CD4-positive, alpha-beta T cell treated with Interleukin-10 for 1 hour (primary cell): ENCODE measurements at places on chromosomes 2 and 18.
A peak's percentile ranks its signal among the peaks of the same experiment; 100 is the strongest.

DNA sequence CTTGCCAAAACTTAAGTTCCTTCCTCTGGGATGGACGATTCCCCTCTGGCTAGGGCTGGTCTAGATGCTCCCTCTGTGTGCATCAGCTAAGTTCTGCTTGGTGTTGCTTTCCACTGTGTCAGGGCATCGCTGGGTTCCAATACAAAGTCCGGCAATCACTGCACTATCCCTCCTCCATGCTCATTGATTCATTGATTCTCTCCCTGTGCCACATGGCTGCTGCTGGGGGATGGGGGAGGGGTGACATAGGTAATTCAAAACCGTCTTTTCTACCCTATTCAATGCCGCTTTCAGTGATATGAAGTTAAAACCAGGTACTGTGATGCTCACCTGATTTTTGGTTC is 22.8 kb downstream of the IL1RN start:
- DNase-seq: no peak

- no peak for DNase-seq
These were observed 5.7 kb downstream of the MAL start for GRCh38 chr2:95031076-95031725.

- DNase-seq: no peak
These were observed 53.5 kb upstream of the NDUFV2 start for GRCh38 chr18:9048808-9049494.

DNA sequence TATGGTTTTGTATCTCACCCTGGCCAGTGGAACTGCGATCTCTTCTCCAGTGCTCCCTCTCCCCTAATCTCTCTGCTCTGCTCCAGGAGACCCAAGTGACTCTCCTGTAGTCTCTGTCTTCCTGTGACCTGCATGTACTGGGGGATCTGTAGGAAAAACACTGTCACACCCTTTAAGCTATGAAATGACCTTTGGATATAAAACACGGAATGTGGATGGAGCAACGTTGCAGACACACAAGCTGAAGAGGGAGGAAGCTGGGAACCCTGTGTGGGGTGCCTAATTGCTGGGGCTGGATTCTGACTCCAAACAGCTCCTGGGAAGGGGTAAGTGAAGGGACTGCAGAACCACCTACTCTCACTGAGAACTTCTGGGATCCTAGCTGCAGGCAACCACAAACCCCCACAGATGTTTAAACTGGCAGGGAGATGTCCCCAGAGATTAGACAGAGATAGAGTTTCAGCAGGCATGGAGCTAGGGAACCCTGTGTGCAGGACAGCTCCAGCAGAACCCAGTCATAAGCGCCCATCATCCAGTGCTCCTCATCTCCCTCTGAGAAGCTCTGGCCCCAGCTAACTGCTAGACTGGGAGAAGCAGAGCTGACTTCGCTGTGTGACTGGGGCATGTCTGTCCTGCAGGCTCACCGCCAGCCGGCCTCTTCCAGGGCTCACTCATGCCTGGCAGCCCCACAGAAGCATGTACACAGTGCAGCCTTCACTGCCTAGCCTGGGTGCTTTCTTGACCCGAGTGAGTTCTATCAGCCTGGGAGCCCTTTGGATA is 482.7 kb upstream of the SETBP1 start:
- DNase-seq: no peak

GRCh38 chr2:216084547-216084946 is 2.8 kb downstream of the TMEM169 start:
- DNase-seq: peak; percentile 36

DNA sequence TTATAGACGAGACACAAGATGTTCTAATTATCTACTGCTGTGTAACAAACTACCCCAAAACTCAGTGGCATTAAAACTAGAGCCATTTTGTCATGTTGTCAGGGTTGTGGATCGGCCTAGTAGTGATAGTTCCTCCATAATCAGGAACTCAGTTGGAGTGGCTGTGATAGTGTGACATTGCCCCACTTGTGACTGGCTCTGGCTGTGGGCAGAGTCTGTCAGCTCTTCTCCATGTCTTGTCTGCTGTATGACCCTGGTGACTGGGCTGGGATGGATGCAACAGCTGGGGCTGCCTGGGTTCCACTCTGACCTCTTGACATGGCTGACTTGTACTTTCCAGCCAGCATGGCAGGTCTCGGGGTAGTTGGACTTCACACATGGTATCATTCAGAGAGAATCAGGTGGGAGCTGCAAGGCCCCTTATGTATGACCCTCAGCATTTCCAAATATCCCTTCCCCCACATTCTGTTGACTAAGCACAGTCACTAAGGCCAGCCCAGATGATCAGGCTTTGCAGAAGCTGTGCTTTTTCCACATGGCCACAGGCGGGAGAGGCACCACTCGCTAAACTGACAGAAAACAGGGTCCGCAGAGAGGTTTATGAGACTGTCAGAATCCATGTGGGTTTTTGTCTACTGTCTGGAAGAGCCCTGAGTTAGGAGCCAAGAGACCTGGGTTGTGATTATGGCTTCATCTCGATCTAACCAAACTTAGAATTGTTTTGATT is 50.3 kb downstream of the SETBP1 start:
- DNase-seq: no peak

- DNase-seq: no peak
These were observed 134.9 kb upstream of the NDUFV2 start for GRCh38 chr18:8967573-8967972.

DNA sequence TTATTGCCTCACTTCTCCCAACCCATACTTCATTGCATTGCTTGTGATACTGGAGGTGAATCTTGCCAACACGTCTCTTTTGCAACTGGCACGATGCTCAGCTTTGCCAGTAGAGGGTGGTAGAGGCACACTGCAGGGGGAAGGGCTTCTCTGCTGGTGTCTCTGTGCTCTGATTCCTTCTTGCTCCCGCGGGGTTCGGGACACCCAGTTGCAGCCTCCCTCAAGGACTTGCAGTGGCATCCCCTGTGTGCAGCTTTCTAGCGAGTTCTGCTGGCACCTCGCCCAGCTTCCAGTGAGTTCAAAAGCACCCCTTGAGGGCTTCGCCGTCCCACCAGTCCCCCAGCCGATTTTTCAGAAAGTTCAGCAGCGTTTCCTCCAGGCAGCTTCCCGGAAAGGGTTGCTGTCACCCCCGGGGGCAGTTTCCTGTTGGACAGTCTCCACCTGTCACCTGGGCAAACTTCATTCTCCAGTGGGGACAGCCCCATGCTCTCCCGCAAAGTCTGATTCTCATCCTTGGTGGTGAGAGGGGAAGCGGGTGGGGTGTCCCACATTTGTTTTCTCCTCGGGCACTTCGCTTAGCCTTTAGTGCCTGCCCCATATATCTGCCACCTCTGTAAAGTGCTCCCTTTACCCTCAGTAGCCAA is 35.4 kb upstream of the EN1 start:
- peak; percentile 70 for DNase-seq

DNA sequence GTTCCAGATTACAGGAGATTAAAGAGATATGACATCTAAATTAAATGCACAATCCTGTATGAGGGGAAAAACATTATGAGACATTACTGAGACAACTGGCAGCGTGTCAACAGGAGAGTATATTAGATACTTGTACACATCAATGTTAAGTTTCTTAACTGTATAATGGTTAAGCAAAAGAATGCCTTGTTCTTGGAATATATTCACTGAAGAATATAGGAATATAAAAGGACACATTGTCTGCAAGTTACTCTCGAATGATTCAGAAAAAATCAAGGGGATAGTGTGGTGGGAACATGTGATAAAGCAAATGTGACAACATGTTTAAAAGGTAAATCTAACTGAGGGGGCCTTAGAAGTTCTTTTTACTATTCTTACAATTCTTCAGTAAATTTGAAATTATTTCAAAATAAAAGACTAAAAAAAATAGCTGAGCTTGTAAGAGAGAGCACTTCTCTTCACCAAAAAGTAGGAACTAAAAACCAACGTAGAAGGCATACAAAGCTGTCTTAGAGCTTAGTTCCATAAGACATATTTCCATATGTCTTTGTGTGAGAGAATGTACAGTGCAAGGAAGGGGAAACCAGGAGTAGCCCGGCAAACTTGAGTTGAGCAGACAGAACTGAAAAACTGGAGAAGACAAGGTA is 7.5 kb downstream of the WDPCP start:
- DNase-seq: no peak

GRCh38 chr2:216696751-216697560 is 1.6 kb upstream of the IGFBP5 start:
- no peak for DNase-seq

DNA sequence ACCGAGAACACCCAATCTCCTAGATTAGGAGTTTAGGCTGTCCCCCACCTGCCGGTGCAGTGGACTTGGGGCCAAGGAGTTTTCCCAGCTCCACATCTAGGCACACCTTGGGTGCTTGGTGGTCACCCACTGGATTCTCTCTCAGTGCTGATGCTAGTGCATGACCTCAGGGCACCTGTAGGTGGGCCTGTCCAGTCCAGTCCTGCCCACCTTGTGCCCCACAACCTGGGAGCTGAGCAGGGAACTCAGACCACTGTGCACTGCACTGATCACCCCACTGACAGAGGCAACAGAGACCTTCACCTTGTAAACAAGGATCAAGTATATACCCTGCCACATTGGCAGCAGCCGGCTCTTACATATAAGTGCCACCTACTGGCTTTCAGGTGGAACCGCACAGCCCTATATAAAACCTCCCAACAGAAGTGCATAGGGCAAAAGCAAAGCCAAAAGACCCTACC is 12.7 kb upstream of the CDH19 start:
- DNase-seq: no peak

- no peak for DNase-seq
These were observed 11.9 kb downstream of the ADRA2B start for GRCh38 chr2:96104487-96104861.

DNA sequence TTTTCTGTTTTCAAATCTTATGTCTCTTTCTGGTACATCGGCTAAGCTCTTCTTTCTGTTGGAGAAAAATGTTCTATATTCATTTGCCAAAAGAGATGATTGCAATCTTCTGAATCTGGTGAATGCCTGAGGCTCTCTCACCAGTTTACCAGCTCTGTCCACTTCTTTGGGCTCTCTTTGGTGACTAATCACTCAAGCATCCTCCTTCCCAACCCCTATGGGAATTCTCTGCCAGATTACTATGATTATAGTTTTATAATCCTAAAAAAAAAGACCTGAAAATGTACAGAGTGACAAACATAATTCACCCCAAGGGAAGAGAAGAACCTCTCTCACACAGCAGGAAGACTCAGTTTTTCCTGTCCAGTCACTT is 187.3 kb downstream of the CAMKMT start:
- no peak for DNase-seq

DNA sequence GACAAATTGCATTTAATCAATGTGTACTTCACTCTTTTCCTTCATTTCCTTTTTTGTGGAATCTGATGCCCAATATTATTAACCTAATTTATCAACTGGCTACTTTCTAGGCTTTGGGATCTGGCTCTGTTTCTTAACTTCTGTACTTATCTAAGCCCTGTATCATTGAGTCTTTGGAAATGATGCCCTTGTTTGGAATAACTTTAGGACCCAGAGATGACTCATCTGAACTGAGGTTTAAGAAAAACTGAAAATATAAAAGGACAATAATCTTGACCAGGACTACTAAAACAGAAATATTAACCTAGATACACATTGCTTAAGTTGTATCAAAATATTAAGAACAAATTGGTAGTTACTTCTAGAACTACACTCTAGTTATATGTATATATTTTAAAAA is 600.8 kb downstream of the CPS1 start:
- DNase-seq: no peak

DNA sequence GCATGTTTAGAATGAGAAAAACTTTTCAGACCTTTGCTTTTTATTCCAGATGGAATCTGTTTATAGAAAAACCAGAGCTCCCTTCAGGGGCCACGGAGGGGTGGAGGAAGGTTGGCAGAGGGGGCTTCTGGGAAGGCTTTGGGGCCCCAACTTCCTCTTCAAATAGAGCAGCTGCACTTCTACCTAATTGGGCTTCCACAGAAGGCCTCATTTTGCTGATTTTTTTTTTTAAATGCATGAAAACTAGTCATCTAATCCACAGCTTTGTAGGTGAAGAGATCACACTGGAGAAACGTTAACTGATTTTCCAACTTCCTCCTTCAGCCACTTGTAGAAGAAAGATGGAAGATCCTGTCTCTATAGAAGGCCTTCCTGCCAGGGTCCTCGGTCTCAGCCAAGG is 181.8 kb downstream of the BCL11A start:
- DNase-seq: no peak

GRCh38 chr2:137929519-137929916 is 34.8 kb upstream of the HNMT start:
- no peak for DNase-seq

DNA sequence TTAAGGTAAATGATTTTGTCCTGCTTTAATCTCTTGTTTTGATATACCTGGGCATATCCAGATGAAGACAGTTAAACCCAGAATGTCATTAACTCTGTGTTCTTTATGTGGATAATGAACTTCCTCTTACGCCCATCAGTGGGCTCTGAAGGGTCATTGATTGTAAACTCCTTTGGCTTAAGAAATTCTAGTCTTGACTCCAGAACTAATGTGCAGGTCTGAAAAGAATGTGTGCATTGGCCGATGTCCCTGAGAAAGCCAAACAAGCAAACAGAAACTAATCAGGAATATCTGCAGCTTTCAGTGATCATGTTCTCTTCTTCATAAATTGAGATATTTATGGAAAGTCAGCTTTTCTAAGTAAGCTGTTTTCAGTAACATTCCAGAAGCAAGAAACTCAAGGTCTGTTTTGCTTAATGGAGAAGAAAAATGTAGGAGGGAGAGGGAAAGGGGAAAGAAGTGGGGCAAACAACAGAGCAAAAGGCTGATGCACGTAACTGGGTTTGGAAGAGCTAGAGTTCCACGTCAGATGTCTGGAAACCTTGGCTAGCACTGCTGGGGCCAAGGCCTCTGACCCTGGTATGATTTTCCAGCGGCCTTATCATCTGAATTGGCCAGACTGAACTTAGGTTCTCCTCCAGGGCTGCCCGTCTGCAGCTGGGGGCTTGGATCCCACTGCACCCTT is 61.3 kb upstream of the FHL2 start:
- no peak for DNase-seq

DNA sequence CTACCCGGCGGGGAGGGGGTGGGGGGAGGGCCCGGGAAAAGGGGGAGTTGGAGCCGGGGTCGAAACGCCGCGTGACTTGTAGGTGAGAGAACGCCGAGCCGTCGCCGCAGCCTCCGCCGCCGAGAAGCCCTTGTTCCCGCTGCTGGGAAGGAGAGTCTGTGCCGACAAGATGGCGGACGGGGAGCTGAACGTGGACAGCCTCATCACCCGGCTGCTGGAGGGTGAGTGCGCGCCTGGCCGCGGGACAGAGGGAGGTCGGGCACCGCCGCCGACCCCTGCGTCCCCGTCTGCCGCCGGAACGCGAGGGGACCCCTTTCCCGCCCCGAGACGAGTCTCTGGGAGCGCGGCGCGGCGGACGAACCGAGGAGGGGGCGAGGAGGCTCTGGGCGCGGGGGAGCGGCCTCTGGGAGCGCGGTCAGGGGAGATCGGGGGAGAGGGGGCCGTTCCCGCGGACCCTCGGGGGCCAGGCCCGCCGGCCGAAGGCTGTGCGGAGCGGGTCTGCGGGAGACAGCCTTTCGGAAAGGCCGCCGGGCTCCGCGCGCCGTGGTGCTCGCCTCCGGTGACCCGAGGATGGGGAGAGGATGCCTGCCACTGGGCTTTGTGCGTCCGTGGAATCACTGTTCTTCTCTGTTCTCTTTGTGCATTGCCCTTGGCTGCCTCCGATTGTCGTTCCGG is 463 bp downstream of the PPP1CB start:
- DNase-seq: peak; percentile 50
